ENCODE measurements at places on chromosomes 1 and 21.

GRCh38 chr1:29592731-29593130 lies 356.4 kb downstream of the PTPRU start:
- DNase-seq: no peak

DNA sequence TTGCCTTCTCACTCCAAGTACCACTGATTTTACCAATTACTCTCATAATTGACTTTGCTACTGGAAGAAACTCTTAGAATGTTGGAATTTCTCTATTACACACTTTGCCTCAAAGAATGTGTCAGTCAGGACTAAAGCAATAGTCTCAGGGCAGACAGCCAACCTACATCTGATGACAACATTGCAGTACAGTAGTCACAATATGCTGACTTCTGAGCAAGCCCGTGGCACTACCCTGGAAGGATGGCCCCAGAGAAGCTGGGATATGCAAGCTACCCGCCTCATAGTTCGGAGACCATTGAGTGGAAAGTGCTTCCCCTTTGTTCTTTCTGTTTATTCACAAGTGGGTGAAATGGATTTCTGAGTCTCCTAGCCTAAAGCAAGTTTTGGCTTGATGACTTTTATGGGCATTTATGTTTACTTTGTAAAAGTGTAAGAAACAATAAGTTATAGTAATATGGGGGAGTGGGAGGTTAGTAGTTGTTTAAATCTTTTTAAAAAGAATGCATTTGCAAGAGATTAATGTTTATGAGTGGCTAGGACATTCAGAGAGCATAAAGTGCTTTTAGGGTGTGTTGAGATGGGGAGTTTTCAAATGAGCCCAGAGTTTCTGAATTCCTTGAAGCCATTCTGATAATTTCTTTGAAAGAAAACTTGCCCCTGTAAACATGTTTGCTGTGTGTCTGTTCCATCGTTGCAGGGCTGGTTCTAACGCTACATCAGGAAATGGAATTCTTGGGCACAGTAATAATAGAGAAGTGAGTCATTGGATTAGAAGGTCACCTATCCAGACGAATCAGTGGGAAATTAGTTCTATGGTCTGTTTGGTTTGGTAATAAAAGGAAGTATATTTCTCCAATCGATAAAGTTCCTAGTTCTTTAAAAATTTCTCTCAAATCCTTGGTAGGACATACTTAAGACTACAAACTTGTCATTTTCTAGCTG lies 63.8 kb downstream of the LMO4 start:
- no peak for DNase-seq

DNA sequence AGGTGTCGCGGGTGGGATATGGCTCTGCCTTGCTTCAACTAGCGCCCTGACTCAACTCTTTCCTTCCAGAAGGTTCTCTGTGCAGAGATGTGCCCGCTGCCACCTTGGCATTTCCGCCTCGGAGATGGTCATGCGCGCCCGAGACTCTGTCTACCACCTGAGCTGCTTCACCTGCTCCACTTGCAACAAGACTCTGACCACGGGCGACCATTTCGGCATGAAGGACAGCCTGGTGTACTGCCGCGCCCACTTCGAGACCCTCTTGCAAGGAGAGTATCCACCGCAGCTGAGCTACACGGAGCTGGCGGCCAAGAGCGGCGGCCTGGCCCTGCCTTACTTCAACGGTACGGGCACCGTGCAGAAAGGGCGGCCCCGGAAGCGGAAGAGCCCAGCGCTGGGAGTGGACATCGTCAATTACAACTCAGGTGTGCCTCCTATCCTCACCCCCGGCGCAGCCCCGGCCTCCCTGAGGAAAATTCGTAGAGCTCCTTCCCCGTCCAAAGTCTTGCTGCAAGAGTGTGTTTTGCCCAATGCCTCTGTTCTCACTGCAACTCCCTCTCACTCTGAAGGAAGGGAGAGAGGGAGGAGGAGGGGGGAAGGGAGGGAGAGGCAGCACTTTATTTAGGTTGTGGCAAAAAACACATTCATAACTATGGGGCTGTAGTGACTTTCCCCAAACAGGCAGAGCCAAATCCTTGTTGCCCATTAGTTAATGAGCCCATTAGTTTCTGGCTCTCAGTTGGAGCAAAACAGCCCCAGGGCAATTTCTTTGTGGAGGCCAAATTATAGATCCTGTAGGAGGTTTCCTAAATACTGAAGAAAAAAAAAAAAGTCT lies 4.3 kb downstream of the LHX9 start:
- DNase-seq: no peak

DNA sequence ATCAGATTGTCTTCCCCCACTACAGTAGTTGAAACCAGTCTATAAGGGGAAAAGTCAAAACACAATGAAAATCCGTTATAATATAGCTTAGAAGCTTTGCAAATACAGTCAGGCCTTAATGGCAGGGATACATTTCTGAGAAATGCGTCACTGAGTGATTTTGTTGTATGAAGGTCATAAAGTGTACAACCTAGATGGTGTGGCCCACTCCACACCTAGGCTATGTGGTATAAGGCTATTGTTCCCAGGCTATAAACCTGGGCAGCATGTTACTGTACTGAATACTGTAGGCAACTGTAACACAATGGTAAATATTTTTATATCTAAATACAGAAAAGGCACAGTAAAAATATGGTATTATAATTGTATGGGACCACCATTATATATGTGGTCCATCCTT lies 188.0 kb upstream of the L1TD1 start:
- DNase-seq: no peak

DNA sequence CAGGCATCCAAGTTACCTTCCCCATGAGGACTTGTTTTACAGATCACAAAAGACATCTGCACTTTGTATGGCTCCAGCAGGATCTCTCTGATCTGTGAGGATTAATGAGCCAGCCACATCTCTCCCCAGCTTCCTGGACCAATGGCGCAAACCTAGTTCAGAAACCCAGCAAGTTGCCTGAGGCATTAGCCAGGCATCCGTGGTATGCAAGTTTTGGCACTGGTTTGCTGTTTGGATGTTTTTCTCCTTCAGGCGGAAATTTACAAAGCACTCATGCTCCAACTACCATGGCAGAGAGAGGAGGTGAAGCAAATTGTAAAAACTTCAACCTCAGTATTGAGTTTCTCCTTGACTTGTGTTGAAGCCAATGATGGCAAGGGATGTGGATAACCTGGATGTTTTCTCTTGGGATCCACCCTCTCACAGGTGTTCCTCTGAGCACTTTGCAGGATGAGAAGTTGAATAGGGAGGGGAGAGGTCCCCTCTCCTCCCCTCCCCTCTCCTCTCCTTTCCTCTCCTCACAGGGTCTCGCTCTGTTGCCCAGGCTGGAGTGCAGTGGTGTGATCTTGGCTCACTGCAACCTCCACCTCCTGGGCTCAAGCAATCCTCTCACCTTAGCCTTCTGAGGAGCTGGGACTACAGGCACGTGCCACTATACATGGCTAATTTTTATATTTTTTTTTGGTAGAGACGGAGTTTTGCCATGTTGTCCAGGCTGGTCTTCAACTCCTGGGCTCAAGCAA lies 25.6 kb upstream of the ENO1 start:
- no peak for DNase-seq

DNA sequence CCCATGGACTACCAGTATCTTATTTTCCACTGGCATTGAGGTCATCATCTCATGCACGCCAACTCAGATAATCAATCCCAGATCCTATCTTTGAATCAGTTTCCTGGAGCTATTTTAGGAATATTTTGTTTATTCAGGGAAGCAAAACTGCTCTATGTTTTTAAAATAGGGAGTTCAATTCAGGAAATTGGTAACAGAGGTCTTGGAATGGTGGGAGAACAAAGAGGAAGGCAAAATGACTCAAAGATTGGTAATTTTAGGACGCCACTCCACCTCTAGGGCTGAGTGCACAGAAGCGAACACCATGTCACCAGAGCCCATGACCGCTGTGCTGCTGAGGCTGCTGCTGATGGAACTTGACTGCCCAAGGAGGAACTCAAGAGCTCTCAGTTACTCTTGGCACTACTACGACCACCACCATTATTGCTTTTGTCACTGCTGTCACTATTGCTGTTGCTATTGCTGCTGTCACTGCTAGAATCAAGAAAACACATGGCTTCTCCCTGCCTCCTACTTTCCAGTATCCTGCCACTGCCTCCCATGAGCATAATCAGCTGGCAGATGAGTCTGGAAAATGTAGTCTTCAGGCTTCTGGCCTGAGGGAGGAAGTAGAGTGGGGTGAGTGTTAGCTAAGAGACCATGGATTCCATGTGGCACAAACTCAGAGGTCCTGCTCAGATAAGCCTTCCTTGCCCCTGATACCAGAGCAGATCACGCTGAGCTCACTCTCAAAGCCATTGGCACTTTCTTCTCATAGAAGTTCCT lies 71.6 kb upstream of the CNIH3 start:
- DNase-seq: no peak

DNA sequence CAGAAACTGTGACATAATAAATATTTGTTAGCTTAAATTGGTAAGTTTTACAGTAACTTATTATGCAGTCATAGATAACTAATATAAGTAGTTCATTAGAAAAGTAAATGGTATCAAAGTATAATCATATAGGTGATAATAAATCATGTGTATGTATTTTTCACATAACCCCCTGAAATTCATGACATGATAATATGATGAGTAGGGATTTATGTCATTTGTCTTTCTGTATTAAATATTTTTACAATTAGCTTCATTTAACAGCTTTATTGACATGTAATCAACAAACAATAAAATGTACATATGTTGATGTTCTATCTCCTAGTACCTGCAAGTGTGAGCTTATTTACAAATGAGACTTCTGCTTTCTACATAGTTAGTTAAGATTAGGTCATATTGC lies 9.8 kb upstream of the FCGR2A start:
- DNase-seq: no peak

GRCh38 chr1:13407811-13408210 lies 2.4 kb upstream of the PRAMEF20 start:
- DNase-seq: no peak

GRCh38 chr1:160996178-160996577 lies 24.8 kb downstream of the F11R start:
- no peak for DNase-seq

- DNase-seq: no peak
Measured at GRCh38 chr1:116356673-116357072, 16.4 kb upstream of the ATP1A1 start.

DNA sequence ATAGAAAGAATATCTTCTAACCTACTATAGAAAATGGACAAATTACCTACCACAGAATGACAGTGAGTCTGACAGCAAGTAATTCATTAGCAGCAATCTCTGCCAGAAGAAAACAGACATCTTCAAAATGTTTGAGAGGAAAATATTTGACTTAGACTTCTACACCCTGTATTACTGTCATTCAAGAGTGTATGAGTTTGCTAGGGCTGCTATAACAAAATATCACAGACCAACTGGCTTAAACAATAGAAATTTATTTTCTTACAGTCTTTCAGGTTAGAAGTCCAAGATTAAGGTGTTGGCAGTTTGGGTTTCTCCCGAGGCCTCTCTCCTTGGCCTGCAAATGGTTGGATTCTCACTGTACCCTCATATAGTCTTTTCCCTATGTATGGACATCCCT lies 52.9 kb upstream of the FGGY start:
- DNase-seq: no peak

DNA sequence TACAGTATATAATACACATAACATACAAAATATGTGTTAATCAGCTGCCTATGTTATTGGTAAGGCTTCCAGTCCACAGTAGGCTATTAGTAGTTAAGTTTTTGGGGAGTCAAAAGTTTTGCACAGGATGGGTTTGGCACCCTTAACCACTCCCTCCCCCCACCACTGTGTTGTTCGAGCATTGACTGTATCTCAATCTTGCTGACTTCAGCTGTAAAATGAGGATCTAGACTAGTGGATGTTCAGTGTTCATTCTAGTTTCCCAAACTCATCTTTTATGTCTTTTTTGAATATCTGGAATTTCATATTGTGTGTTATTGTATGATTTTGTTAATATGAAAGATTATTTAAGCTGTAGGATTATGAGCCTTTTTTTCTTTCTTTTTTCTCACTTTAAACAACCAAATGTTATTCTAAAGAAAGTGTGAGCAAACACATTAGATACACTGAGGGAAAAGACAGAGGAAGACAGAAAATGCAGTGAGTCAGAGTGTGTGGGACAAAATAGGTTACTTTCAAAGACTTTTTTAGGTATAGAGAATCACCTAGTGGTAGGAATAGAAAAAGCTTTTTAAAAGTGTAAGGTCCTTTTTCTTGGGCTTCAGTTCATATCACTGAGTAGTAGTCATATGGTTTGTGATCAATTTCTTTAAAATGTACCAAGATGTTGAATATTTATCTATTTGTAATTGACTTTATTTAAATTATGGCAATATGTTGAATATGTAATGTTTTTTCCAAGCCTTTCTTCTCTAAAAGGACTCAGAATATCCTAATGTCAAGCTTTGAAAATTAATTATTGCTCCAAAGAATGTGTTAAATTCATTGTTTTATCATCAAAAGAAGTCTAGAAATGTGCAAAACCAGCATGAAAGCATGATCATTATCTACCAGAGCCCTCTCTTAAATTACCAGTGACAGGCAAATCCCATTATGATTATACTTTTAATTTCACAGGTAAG lies 17.9 kb upstream of the CENPF start:
- no peak for DNase-seq

DNA sequence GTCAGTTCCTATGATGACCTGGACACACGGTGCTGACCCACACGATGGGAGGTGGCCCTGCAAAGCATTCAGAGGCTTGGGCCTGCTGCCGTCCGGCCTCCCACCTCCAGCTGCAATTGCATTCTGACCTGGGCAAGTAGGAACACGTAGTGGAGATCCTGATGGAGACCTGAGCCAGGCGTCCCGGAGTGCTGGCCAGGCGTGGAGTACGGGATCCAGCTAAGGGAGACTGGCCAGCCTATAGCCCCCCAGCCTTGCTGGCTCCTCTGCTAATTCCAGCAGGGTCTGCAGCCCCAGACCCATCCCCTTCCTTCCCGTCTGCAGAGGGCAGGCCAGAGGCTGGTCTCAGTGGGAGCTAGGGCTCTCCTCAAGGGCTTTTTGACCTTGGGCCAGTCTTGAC lies 11.2 kb downstream of the CD46 start:
- DNase-seq: no peak

DNA sequence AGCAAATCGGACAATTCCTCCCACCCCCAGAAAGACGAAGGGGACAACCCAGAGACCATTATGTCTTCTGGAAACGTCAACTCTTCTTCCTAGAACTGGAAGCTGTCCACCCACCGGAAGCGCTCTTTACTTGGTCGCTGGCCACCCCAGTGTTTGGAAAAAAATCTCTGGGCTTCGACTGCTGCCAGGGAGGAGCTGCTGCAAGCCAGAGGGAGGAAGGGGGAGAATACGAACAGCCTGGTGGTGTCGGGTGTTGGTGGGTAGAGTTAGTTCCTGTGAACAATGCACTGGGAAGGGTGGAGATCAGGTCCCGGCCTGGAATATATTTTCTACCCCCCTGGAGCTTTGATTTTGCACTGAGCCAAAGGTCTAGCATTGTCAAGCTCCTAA lies 3.2 kb downstream of the S1PR1 start:
- DNase-seq: no peak

DNA sequence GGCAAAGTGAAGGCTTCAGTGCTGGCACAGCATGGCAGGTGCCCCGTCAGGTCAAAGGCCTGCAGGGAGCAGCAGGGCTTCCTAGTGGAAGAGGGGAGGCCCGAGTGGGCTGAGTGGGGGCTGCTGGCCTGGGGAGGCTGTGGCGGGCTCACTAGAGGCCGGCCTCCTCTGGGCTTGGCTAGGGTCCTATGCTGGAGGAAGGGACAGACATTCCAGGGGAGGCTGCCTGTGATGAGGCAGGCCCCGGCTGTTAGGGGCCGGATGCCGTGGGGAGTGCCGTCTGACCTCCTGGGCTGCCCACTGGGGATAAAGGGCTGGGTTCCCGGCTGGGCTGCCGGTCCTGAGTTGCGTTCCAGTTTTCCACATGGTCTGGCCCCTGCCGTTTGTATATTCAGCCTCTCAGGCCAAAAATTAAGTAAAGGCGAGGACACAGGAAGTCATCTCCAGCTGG lies 21.1 kb downstream of the PRXL2B start:
- DNase-seq: no peak
